ENCODE measurements at places on chromosomes 13 and 19. TPM values are rescaled to one million over a fixed set of nuclear protein-coding genes. Genes with fewer than 3 reads are reported as not detected.

DNA sequence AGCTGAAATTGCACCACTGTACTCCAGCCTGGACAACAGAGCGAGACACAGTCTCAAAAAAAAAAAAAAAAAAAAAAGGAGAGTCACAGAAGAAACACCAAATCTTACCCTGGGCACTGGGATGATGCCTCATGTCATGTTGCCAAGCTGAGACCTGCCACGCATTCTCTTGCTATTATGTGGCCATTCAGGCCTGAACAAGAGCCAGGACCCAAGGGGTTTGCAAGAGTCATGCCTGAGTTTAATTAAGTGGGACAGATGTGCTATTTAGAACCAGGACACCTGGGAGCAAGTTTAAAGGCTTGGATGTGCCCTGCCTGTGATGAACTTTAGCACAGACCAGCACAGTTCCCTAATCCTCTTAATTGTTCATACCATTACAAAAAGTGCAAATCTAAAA, 9.8 kb downstream of the PNMA8A start:
- no peak for DNase-seq

GRCh38 chr19:5711713-5712161, 8.2 kb downstream of the LONP1 start:
- DNase-seq, result peak; percentile 16

- peak; percentile 67 for DNase-seq
These were observed 23.2 kb upstream of the CYP2A13 start for GRCh38 chr19:41064974-41065569.

- DNase-seq, result no peak
These were observed 149.7 kb upstream of the SERP2 start for GRCh38 chr13:44223770-44224444.

DNA sequence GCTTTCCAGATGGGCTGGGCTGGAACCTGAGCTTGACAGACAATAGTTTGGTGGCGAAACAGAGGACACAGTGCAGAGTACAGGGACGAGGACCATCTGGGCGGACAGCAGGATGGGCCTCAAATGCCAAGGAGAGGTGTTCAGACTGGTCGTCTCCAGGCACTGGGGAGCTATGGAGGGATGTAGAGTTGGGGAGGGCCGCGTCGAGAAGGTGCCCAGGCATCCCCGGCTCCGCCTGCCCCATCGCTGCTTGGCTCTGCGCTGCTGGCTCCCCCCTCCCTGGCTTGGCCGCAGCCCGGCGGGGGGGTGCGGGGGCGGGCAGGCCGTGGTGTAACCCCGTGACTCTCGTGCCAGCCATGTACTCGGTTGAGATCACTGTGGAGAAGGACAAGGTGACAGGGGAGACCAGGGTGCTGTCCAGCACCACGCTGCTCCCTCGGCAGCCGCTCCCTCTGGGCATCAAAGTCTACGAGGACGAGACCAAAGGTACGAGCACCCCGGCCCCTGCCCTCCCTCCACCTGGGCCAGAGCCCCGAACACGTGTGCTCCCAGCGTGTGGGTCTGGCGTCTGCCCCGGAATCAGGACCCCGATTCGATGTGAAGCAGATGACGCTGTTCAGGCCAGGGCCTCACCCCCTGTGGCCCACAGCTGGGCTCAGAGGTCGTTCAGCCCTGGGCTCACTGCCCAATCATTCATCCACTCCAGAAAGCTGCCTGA, 10.8 kb upstream of the MISP start:
- no peak for DNase-seq

The IRGQ gene
- total RNA-seq, result 19.2 TPM

DNA sequence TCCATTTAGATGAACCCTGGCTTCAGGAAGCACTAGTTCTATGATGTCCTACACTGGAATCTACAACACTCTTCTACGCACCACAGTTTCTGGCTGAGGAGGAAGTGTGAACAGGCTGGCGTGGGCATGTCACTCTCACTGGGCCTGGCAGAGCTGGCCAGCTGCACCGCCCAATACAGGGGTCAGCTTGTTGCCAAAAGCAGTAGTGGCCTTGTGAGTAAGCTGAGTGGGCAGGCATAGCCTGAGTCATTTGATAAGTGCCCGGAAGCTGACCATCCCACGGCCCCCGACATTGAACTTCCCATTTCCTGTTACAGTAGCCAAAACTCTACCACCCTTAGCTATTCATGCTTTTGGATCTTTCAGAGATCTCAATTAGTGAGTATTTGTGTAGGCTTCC, 240.9 kb upstream of the SERP2 start:
- DNase-seq, result no peak

DNA sequence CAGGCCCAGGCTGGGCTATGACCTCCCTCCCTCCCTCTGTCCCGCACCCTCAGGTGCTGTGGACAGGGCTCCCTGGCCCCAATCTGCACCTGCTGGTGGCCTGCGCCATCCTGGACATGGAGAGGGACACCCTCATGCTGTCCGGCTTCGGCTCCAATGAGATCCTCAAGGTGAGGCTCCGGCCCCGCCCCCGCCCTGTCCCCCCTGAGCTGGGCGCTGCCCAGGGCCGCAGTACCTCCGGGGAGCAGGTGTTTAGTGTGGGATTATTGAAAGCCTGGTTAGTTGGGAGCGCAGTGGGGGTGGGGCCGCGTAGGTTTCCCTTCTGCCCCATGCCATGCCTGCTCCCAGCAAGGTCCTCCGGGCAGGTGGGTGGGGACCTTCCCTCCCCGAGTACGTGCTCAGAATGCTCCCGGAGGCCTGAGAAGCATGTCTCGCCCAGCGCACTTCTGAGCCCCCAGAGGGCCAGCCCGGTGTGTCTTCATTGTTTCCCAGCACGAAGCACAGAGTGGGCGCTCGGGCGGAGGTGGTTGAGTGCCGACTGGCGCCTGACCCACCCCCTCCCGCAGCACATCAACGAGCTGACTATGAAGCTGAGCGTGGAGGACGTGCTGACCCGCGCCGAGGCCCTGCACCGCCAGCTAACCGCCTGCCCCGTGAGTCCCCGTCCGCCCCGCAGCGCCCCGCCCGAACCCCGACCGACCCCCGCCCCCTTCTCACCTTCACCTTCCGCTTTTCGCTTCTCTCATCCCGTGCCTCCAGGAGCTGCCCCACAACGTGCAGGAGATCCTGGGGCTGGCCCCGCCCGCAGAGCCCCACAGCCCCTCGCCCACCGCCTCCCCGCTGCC, 8.8 kb downstream of the IL4I1 start:
- no peak for DNase-seq

Data from K562 (cell line).